ENCODE measurements at places on chromosomes 1 and 21.

GRCh38 chr1:217989510-217989909 lies 295.6 kb upstream of the RRP15 start:
- DNase-seq = no peak

- no peak for DNase-seq
Observed at GRCh38 chr1:25563330-25564215, 20.2 kb downstream of the LDLRAP1 start.

- DNase-seq = no peak
Observed at GRCh38 chr1:89816366-89816765, 4.5 kb upstream of the LRRC8D start.

GRCh38 chr1:158117854-158118704 lies 62.6 kb upstream of the CD1D start:
- peak; percentile 63 for DNase-seq

GRCh38 chr1:214840356-214840755 lies 237.4 kb downstream of the CENPF start:
- no peak for DNase-seq

DNA sequence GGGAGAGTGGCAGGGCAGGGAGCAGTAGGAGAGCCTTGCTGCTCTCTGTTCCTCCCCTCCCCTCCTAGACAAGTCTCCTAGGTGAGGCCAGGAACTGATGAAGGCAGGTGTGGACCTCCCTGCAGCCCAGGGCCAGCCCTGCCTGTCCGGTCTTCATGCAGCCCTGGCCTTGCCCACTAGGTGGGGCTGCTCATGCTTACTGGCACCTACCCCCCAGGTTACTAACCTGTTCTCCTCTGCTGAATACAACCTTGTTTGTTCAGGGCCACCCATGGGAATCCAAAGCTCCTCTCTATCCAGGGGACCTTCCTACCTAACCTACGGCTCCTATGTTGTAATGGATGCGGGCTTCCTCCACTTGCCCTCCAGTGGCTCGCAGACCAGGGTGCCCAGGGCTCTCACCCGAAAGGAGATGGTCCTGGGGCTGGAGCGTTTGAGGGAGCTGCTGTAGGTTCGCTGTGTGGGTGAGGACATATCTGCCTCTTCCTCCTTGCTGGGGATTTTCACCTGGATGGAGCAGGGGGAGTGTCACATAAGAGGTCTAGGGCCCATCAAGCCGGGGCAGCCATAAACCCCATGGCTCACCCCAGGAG lies 7.9 kb upstream of the TNNT2 start:
- peak; percentile 70 for DNase-seq
